ENCODE measurements at places on chromosomes 3 and 15.

DNA sequence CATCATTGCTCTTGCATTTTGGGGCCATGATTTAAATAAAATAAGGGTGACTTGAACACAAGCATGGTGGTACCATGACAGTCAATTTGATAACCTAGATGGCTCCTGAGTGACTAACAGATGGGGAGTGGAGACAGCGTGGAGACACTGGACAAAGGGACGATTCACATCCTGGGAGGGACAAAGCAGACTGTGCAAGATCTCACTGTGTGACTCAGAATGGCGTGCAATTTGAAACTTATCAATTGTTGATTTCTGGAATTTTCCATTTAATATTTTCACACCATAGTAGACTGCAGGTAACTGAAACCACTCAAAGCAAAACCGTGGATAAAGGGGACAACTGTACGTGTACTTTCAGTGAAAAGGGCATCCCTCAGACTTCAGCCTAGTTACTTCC is 25.5 kb downstream of the MCCC1 start:
- DNase-seq = peak; percentile 21

DNA sequence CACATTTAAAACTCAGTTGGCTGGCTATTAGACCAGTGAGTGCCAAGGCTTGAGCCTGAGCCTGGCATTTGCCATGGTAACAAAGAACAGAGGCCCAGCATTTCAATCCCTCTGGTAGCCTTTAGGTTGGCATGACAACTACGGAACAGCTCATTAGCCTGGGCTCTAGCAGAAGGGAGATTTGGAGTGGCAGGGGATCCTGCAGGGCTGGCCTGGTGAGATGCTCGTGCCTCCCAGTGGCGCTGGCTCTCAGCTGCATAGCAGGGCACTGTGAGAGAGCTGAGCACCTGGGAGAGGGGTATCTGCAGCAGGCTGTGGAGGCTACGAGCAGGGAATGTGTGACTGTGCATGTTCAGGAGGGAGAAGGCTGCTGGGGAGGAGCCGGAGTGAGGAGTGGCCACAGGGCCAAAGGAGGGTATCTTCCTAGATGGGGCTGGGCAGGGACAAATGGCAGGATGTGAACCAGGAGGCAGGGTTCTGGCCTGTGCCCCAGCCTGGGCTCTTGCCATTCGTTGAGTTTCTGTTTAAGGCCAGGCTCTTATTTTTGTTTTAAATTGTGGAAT is 5.6 kb upstream of the ABTB1 start:
- no peak for DNase-seq

DNA sequence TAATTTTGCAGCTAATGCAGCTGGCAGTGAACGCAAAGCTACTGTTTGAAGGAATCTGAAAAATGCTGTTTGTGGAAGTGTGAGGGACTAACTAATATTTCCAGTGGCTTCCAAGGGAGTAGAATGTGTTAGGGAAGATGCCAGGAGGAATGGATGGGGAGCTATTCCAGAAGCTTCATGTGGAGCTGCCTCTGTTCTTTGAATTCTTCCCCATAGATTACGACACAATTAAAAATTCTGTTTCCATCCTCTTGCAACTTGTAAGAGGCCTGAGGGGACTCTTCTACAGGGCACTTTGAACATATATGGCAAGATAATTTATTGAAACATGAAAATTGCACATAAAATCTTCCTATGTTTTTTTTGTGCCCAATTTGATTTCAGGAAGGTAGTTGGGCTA is 74.3 kb upstream of the CTXND1 start:
- no peak for DNase-seq

DNA sequence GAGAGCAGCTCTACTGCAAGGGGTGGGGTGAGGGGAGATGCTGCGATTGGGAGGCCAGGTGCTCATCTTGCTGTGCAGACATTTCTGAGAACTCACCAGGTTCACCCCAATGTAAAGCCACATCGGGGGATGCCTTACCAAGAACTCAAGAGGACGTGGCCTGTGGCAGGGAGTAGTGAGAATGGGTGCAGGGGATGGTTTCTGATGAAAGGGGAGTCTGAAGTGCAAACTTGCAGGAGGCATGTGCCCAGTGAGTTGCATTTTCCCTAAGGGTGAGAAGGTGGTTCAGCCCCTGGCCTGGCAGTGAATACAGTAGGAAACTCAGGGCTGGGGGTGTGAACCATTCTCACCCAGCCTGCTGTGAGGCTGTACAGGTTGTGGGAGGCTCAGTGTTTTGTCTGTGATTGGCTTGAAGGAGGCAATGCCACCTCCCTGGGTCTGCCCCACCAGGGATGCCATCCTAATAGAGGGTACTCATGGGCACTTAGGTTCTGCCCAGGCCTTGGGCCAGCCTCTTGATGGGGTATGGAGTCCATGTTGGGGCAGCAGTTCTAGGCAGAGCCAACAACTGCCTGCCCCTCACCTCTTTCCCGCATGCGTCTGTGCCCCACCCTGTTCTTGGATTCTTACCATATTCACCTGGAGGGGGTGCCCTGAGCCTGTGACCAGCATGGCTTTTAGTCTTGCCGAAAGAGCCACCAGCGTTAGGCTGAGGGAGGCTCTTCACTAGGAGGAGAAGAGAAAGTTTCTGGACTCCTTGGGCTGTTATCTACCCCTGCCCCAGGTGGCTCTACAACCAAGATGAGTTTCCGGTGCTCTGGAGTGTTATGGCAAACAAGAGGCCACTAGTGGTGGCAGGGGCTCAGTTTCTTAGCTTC is 4.5 kb downstream of the HEMK1 start:
- DNase-seq = no peak

- no peak for DNase-seq
These were observed 464.3 kb downstream of the EPHA3 start for GRCh38 chr3:89571707-89572106.

DNA sequence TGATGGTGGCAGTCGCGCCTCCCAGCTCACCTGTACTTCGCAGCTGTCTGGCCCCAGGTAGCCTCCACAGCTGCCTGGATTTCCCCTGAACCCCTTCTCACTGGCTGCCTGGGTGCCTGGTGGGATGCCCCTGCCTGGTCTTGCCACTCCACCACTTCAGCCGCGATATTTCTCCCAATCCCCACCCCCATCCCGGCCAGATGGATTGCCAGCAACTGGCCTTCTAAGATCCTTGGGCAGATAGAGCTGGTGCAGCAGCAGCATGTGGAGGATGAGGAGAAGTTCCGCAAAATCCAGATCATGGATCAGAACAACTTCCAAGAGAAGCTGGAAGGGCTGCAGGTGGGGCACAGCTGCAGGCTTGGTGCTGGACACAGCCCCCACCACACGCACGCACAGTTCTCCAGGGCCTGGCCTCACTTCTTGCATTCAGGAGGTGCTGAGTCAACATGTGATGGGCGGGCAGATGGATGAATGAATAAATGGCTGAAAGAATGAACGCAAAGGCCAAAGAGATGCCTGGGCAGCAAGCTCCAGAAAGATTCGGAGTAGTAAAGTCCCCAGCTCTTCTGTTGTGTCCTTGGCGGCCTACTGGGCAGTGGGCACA is 35.7 kb downstream of the DNAH1 start:
- DNase-seq = no peak

DNA sequence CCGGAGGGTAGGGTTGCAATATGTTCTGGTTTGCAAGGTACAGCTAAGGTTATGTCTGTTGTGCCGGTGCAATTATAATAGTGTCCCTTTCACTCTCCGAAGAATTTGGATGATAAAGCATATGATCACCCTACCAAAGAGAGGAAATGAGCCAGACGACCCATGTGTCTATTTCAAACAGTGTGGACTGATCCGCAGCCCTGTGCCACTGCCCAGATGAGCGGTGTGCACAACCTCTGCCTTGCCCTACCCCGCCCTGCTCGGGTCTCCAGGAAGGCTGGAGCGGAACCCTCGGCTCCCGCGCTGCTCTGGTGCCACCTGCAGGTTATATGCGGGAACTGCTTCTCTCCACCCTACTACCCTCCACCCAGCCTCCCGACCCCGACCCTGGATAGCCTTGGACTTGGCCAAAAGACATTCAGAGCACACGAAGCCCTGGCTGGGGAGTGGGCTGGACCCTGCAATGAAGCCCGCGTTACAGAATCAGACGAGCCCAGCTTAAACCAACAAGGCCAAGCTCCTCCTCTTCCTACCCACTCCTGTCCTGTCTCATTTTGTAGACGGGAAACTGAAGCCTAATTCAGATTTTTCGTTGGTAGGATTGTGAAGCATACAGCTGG is 68.4 kb upstream of the CHRNB4 start:
- peak; percentile 36 for DNase-seq

DNA sequence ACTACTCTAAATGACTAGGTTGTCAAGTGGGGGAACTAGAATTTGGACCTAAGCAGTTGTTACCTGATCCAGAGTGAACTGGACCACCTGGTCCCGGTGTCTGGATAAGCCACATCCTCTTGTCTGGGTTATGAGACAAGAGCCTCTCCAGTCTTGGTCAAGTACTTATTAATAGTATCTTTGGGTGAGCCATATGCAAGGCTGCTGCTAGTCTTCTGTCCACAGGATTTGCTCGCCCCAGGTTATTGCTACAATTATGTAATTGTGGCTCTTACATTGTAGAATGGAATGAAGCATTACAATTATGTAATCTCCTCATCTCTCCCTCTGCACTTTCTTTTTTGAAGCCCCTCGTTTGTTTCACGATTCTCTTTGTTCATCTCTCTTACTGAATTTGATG is 24.0 kb upstream of the AGBL1 start:
- no peak for DNase-seq
